A549 treated with AZD2906 at 1 μM for 4 hours (cell line): ENCODE measurements at places on chromosomes 11 and 22. TPM values are rescaled to one million over a fixed set of nuclear protein-coding genes. Genes with fewer than 3 reads are reported as not detected.

OR4D10 gene
- not detected in 5 replicates for total RNA-seq

PLEKHA7 gene
- 56.2 to 65.6 TPM (median 58.3 TPM) in 5 replicates for total RNA-seq

BTG4 gene
- total RNA-seq = 0.10 to 0.23 TPM (median 0.18 TPM) in 4 of 5 replicates, not detected in the other

MN1 gene
- 2.5 to 3.6 TPM (median 2.8 TPM) in 5 replicates for total RNA-seq

OR5A1 gene
- not detected in 5 replicates for total RNA-seq

GDPD4 gene
- not detected in 5 replicates for total RNA-seq

HBB gene
- 0.24 TPM in 1 of 5 replicates, not detected in the others for total RNA-seq

TRIM29 gene
- total RNA-seq = 20.8 to 26.8 TPM (median 26.3 TPM) in 5 replicates

OR8D1 gene
- not detected in 5 replicates for total RNA-seq
